ENCODE measurements at places on chromosomes 6 and 20.

DNA sequence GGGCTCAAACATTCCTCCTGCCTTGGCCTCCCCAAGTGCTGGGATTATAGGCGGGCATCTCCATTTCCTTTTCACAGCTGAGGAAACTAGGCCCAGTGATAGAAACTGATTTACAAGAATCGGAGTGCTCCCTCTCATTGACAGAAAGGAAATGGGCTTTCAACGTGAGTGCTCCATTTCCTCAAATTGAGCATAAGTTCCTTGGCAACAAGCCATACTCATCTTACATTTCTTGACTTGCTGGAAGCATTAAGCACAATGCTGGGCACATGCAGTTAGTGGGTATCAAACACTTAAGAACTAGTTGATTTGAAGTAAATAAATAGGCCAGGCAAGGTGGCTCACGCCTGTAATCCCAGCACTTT lies 54.7 kb downstream of the FGD2 start:
- no peak for DNase-seq

DNA sequence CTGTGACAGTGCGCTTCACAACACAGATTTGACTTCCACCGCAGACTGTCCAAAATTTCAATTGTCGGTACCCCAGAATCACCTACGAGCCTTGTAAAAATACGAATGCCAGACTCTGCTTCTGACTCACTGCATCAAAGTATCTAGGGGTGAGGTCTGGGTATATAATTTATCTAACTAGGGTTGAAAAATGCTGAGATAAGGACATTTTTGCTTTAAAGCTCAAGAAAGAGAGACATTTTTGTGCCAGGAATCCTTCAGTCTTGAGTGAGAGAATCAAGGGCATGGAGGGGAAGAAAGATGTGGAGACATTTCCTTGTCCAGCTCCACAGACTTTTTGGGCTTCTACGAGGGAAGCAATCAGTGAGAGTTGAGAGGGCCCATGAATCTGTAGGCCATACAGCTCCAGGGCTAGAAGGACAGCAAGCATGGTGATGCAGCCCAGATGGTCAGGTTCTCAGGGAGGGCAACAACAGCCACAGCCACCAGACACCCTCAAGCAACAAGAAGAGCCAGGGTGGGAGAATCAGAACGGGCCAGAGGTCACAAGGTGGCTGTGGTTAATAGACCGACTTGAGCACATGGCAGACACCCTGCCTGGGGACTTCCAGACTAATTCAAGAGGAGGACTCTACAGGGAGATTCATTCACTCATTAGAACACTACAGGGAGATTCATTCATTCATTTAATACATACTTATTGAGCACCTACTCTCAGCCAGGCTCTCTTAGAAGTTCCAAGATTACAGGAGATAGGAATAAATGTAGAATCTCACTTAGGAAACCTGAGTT lies 211.1 kb upstream of the PRDM1 start:
- no peak for DNase-seq

- DNase-seq, result no peak
Measured at GRCh38 chr6:72132851-72133250, 246.5 kb downstream of the RIMS1 start.

DNA sequence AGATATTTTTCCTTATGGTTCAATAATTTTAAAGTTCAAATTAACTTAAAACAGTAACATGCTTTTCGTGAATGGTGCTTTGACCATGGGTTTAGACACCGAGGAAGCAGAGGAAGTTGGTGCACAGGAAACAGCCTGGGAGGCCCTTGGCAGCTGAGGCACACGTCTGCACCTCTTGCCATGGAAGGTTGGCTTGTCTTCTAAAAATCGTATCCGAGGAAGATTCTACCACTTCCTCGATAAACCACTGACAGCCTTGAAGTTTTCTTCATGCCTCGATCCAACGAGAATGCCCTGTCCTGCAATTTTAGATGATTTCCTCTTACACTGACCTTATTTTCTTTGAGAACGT lies 12.2 kb downstream of the DLL1 start:
- DNase-seq, result no peak

- no peak for DNase-seq
Measured at GRCh38 chr6:149425754-149426153, 25.7 kb downstream of the SUMO4 start.

- no peak for DNase-seq
Measured at GRCh38 chr6:109053336-109053735, 41.3 kb downstream of the SESN1 start.

All from astrocyte of the cerebellum (primary cell).